CD4-positive, alpha-beta T cell treated with Interleukin-6 for 4 hours (primary cell): ENCODE measurements at places on chromosomes 2 and 18.

DNA sequence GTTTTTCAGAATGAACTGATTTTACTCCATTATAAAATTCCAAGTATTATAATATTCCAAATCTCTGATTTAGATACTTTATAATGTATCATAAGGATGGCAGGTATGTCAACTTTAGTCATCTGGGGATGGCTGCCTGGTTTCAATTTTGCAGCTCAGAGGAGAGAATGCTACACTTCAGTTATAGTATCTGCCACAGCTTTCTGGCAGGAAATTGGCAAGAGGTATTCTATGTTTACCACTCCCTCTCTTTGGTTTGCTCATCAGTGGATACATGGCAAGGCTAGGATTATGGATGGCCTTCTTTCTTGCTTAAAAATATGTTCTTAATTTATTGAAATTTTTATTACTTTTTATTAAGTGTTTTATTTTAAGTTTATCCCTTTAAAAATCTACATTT is 67.0 kb upstream of the TNFRSF11A start:
- DNase-seq: no peak

DNA sequence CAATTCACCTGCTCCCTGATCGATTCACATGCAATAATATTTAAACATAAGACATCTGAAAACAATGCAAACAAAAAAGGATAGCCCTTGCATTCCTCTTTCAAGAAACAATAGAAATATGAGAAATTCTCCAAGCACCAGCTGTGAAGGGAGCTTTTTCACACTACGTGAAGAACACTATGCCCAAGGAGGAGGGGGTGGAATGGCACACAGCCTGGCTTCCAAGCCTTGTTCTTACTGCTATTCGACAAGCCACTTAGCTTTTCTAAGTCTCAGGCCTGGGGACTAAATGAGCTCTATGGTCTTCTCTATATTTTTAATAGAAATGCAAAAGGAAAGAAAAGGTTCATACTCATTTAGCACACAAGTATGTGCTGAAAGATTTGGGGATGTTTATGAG is 92.2 kb upstream of the CHRNA1 start:
- DNase-seq: no peak

- DNase-seq: no peak
Measured at GRCh38 chr18:78980777-78981380, 1.3 kb downstream of the SALL3 start.

- DNase-seq: no peak
Measured at GRCh38 chr2:56450772-56451171, 267.0 kb downstream of the CCDC85A start.

DNA sequence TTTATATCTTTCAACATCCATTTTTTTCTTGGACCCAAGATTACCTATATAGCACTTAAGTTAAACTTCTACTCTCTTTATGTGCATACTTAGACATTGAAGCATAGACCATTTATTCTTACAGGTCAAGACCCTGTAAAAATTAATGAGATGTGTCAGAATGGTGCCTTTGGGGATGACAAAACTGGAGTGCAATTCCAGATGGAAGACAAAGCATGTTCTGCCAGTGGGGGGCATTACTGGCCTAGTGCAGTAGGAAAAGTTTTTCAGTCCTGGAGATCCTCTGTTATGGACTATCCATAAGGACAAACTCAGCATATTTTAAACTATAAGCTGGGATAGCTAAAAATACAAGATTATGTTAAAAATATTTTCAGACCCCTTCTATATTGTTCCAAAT is 57.8 kb upstream of the MMADHC start:
- no peak for DNase-seq

DNA sequence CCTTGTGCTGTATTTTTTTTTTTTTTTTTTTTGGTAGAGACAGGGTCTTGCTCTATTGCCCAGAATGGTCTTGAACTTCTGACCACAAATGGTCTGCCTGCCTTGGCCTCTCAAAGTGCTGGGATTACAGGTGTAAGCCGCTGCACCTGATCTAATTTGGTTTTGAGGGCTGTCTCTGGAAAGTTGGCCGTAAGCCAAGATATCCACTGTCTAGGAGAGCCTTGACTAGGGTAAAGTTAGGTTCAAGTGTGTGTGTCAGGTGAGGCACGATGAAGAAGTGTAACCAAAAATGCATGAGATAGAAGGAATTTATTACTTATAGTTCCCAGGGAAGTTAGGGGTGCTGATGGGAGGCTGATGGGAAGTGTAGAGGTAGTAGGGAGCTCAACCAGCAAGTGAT is 46.7 kb downstream of the INO80C start:
- DNase-seq: no peak

GRCh38 chr2:147231607-147232006 is 613.2 kb upstream of the ACVR2A start:
- no peak for DNase-seq

GRCh38 chr2:231104115-231104713 is 20.6 kb downstream of the HTR2B start:
- peak; percentile 47 for DNase-seq

DNA sequence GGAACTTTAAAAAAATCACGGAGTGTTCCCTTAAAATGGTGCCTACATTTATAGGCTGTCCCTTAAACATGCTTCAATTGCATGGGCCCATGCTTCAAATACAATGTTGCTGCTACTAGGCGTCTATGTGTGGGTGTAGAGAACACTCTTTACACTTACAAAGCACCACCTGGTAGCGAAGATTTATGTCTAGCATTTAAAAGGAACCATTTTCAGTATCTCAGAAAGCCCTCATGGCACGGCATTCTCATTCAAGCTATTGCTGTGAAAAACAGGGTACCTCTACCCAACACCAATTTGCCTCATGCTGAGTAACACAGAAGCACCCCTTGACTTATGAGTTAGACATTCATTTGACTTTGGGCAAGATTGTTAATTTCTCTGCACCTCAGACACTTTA is 112.9 kb upstream of the CNTNAP5 start:
- DNase-seq: no peak

DNA sequence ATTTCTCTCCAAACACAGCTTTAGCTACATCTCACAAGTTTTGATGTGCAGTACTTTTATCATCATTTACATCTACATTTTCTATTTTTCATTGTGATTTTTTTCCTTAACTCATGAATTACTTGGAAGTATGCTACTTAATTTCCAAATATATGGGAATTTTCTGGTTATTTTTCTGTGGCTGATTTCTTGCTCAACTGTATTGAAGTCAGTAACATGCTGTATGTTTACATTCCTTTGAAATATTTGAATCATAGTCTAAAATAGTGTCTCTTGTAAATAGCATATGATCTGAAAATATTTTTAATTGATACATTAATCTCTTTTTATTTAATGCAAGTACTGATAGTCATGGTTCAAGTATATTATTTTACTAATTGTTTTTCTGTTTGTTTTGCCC is 26.0 kb upstream of the GALNT5 start:
- DNase-seq: no peak

GRCh38 chr18:10274301-10274700 is 180.1 kb upstream of the APCDD1 start:
- no peak for DNase-seq

DNA sequence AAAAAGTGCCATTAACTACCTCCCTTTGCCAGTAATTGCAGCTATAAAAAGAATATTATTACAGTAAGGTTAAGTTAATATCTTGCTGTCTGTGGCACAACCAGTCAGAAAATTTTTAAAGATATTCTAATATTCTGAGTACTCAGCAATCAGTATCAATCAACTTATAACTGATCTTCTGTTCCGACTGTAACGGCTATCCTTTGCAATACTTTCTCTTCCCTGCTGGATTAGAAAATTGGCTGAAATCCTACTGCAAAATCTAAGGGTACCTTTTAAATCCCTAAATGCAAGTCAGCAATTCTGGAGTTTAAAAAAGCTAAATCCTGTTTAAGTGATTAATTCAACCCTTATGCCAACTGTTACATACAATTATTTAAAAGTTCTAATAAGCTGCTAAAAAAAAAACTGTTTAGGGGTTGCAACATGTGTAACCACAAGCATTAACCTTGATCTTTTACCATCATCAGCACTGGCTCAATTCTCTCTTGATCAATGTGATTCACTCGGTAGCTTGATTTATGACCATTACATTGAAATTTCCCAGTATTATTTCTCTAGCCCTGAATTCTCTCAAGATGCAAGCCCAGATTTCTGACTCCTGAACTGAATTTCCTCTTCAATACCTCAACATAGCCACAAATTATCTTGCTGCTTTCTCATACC is 20.5 kb downstream of the GAREM1 start:
- no peak for DNase-seq

DNA sequence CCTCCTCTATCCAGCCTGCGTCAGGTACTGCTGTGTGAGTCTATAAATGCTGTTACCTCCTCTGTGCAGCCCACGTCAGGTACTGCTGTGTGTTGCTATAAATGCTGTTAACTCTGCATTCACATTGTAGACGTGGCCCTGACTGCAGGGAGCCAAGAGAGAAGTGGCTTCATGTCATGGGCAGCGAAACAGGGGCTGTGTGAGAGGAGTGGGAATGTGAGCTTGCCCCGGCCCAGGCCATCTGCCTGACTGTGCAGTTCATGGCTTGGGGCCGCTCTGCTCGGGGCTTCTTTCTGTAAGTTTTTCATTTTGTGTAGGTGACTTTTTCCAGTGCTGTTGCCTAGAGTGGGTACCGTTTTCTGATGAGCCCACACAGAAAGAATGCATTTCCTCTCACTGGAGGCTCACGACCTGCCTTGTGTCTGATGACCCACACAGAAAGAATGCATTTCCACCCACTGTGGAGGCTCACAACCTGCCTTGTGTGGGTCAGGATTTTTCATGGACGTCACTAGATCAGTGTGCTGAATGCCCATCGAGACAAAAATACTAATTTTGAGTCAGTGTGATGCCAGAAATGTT is 104.5 kb downstream of the SNTG2 start:
- no peak for DNase-seq

DNA sequence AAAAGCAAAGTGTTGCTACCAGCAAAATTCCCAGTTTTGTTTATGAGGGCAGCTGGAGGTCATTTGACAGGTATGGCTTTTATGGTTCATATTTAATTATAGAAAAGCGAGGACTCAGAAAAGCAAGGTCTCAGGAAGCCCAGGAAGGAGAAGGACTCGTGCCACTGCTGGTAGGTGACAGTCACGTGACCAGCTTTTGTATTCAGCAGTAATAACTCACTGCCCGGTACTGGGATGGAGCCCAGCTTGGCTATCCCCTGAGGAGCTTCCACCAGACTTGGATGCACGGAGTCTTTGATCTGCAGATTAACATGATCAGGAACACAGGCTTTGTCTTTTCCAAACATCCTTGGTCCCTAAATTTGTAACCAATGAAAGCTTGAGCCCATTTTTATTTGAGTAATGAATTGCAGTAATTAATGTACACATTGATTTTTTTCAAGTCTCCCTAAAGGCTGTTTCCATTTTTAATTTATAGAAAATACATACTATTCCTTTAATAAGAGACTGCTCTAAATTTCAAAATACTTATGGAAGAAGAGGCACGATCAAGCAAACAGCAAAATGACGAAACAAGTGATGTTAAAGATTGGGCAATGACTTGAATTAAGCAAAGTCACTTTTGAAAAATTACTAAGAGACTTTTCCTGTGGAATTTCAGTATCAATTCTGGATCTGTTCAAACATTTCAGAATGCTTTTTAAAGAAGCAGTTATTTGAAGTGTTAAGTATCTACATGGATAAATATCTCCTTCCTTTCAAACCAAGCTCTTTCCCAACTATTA is 251.7 kb upstream of the HNRNPA3 start:
- DNase-seq: no peak

DNA sequence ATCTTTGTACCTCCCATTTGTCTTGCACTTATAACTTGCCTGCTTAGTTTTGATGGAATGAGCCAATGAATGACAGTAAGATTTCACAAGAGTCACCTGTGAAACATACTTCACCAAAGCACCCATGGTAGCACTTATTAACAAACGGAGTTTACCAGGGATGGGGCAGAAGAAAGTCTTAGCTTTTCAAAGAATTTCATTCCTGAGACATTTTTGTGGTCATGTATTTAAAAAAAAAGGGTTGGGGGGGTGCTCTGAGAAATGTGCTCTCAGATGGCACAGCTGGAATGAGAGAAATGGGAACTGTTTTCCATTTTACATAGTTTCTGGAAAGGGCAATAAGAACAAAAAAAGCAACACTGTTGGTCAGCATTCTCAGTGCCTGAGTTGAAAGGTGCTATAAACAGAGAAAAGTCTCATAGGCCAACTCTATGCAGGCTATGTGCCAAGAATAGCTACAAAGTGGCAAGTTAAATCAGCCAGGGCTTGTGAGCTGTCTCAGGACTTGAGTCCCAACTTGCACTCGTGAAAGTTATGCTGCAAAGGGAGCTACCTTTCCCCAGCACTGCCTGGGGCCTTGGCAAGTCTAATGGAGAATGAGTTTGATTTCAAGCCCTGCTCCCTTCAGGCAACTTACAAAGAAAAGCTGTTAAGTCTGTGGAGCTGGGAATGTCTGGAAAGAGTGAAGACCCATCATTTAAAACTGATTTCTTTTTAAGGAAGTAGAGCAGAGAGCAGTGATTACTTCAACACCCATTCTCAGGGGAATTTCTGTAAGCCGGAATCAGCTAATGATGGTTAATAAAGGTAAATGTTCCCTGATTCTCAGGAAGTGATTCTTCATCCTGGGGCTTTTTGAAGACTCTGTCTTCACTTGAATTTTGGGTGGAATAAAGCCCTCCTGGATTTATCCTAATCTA is 170.6 kb downstream of the SLC8A1 start:
- no peak for DNase-seq

- DNase-seq: no peak
Measured at GRCh38 chr18:67456711-67457110, 59.8 kb downstream of the DSEL start.

DNA sequence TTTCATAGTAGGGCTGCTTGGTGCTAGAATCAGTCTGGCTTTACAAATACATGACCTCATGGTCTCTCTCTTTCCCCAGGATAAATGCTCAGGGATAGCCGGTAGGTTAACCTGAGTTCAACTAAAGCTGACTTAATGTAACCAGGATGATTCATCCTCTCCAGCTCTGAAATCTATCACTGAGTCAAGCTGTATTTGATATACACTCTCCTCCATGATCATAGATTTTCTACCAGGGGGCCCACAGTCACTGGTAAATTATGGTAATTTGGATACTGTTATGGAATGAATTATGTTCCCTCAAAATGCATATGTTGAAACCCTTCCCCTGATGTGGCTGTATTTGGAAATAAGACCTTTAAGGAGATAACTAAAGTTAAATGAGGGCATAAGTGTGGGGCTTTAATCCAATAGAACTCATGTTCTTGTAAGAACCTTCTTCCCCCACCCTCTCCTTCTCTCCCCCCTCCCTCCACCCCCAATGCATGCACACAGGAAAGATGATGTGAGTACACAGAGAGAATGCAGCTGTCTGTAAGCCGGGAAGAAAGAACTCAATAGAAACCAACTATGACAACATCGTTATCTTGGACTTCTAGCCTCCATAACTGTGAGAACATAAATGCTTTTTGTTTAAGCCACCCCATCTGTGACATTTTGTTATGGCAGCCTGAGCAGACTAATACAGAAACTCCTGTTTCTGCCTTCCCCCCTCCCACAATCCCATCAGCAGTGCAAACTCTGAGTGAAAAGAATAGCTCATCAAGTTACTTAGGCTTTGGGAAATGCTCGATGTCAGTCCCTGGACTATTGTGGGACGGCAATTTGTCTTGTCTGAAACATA is 134.9 kb upstream of the KYNU start:
- no peak for DNase-seq
